Hematopoietic multipotent progenitor cell treated with erythropoietin and hydrocortisone succinate and interleukin-3 and kit ligand, for 17 days (in vitro differentiated cells): ENCODE measurements at places on chromosomes 11 and 22.

- no peak for DNase-seq
Observed at GRCh38 chr11:19822531-19822930, 109.9 kb downstream of the NAV2 start.

DNA sequence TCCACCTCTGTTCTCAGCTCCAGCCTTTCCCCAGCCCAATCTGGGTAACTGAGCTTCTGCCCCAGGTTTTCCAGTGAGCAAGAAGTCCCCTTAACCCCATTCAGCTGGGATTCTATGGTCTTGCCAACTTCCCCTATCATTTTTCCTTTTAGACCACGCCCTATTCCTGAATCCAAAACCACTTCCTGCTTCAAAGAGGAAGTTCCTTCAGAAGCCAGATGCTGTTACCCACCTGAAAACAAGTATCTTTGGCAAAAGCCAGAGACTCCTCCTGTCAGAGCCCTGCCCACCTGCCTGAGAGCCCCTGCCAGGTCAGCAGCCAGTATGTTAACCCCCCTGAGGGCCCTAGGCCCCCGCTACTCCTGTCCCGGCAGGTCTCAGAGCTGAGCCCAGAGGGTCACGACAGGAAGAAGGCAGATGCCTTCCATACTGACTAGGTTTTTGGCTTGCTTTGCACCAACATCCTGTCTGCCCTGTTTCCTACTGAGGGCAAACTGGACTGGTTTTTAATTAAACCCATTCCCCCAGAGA lies 20.3 kb upstream of the MICAL2 start:
- no peak for DNase-seq

DNA sequence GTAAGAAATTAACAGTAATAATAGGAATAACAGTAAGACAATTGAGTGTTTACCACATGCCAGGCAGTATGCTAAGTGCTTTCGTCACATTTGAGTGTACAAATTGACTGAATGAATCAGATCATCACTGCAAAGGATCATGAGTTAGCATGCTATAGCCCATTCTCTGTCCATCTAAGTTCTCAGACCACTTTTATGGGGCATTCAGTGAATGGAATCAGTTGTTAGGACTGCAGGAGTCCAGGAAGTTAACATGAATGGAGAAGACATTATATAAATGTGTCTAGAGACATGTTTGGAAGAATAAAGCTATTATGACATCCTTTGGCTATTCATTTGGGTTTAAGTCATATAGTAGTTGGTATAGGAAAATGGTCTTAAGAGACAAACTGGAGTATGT lies 59.9 kb downstream of the NCAM1 start:
- DNase-seq = no peak

GRCh38 chr11:37230865-37231264 lies 632.8 kb upstream of the RAG2 start:
- no peak for DNase-seq

- DNase-seq = peak; percentile 44
Observed at GRCh38 chr11:122853971-122854446, 15.7 kb downstream of the CRTAM start.
